ENCODE measurements at places on chromosomes 6 and 20.
A peak's percentile ranks its signal among the peaks of the same experiment; 100 is the strongest.

GRCh38 chr6:38508286-38508685 is 131.4 kb downstream of the BTBD9 start:
- DNase-seq: no peak

DNA sequence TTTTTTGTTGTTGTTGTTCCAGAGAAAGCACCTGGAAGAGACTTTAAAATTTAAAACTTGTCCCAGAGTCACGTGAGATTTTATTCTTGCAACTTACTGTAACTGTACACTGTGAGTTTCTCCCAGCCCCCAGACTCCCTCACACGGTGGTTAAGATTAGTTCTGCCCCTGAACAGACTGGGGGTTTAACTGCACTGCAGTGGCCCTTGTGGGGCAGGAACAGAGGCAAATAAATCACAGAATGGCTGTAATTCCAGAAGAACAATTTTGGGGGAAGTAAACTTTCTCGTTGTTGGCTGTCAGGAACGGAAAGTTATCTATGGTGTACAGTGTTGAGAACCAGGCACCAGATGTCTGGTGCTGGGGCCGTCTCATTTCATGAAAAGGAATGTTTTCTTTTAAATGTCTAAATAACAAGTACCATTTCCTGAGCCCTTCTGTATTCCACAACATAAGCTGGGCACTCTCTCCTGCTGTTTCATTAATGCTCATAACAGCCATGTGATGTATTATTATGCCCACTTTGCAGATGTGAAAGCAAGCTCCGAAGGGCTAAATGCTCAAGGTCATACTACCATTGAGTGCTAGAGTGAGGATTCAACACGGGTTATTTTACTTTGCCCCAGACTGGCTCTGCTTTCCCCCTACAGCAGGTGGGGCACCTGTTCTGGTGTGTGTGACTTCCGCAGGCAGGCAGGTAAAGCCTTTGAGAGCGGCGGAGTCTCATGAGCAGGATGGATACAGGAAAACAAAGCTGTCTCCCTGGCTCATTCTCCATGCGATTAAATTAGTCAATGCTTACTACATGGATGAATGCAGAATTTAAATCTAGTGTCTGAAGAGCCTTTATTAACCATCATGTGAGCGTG is 30.5 kb downstream of the CNKSR3 start:
- DNase-seq: no peak

- peak; percentile 58 for DNase-seq
Measured at GRCh38 chr6:144544266-144544830, 259.2 kb downstream of the UTRN start.

GRCh38 chr6:6643398-6643797 is 54.9 kb downstream of the LY86 start:
- DNase-seq: no peak

- DNase-seq: peak; percentile 74
Measured at GRCh38 chr20:45322952-45323383, 14.9 kb upstream of the MATN4 start.

GRCh38 chr6:105594821-105595220 is 191.9 kb upstream of the PREP start:
- no peak for DNase-seq

DNA sequence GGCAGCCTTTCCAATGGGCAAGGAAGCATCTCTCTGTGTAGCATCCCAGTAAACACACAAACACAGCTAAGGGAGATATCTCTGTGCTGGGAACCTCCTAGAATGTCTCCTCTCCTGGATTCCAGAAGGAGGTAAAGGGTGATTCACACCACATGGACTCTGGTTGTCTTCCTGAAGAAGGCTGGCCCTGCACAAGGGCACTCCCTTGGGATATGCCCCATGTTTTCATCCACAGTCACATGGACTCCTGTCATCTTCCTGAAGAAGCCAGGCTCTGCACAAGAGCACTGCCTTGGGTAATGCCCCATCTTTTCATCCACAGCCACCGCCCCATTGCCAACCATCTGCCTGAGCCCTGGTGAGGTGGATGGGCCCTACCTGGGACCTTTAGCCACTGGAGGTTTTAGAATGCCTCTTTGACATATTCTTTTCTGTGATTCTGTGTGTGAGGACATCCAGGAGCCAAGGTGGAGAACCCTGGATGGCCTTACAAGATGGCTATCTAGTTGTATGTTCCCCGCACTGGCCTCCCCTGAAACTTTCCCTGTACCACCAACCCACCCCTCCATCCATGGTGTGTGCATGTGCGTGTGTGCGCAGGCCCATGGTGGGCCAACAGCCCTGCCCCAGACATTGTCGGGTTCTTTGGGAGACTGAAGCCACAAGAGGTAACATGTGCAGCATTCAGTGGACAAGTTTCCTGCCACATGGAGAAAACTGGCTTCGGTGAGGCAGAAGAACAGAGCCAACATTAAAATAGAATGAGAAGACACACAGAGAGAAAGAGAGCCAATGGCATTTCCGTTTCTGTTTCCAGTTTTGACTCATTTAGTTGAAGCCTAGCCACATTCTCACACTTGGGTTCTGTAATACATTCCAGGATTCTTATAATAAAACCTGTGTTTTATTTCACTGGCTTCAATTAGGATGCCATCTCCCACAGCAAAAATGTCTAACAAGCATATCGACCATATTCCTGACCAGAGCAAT is 110.2 kb upstream of the CST7 start:
- DNase-seq: no peak

DNA sequence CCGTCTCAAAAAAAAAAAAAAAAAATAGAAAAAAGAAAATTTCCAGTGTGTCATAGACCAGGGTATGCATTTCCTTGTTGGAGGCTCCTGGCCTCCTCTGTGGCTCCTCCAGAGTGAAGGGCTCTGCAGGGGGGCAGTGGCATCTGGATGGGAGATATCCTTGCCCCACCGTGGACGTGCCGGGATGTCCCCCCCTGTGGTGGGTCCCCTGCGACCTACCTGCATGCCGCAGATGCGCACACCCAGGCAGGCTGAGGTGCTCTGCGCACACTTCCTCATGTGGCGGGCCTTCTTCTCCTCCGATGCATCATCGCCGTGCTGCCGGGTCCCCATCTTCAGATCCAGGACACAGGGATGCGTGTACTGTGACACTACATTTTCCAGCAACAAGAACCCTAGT is 13.7 kb upstream of the UQCC2 start:
- DNase-seq: no peak

- DNase-seq: no peak
Measured at GRCh38 chr6:168500519-168500918, 59.5 kb downstream of the SMOC2 start.

DNA sequence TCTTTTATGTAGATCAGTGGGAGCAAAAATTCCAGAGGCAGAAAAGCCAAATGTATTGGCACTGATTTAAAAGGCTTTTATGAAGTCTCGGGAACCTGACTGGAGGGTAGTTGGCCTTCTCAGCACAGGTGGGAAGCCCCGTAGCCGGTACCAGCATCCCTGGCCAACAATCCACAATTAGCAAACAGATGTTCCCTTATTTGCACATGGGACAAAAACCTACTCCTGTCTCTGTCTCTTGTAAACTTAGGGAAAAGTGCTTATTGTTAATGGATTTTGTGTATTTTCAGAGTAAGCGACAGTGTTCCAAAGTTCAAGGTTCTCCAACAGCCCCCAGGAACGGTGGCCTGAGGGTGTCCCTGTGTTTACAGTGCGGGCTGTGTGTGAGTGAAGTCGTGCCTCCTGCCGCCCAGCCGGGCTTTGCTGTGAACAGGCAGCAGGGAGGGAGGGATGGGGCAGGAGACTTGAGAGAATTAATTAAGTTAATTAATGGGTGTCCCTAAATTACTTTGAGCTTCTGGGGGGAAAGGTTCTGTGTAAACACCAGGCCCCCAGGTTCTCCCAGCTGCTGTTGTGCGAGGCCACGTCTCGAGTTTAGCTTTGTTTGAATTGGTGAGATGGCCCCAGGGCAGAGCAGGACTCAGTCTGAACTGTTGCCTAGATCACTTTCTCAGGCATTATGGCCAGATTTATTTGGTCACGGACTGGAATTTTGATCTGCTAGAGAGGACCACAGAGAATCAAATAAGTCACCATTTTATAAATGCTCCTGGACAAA is 3.9 kb downstream of the SYNJ2 start:
- no peak for DNase-seq

DNA sequence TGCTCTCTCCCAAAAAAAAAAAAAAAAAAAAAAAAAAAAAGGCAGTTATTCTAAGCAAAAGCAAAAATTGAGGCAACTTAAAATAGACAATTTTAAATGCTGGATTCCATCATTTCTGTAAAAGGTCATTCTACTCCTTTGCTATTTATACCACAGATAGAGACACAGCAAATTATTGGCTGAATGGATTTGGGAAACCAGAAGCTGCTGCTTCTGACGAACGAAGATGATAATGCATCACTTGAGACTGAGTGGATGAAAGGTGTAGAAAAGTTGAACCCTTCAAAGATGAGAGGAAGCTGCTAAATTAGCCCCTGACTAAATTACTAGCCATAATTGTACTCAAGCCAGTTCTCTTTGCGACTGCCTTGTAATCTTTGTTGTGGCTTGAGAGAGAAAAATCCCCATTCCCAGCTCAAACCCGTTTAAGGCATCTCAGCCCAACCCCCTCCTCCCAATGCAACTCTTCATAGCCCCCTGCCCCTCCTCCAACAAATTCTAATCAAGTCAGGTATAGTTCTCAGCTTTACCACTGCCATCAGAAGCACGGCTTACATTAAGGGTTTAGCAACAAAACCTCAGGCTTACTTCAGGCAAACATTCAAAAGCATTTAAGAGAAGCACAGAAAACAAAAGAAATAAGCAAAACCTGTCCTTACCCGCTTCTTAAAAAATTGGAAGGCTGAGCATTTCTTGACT is 1.0 kb downstream of the SGK1 start:
- no peak for DNase-seq

- no peak for DNase-seq
Measured at GRCh38 chr6:142412658-142413057, 110.9 kb downstream of the ADGRG6 start.

GRCh38 chr20:62707921-62708521 is 615 bp upstream of the NTSR1 start:
- DNase-seq: no peak

DNA sequence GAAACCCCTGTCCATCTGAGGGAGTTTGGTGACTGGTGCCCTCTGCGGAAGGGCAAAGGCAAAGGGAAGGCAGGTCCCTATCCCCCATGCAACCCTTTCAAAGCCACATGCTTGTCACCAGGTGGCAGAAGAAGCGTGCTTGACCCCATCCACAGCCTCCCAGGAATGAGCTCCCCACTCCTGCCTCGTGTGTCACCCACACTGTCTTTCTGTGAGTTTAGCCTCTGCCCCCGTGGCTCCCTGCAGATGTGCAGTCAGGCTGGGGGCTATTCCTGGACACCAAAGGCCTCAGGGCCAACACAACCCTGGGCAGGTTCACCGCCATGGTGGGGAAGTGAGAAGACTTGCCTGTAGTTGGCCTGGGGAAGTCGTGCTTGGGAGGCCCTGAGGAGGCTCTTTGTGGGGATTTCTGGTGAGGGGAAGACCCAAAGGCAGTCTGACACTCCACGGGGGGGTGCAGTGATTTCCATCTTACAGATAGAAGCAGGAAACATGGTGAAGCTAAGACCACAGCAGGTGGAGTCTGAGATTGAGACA is 16.6 kb upstream of the PCMTD2 start:
- no peak for DNase-seq

- no peak for DNase-seq
Measured at GRCh38 chr6:46756469-46757213, 9.9 kb downstream of the ANKRD66 start.

Data from head of caudate nucleus (tissue), 42 donors.